Hypothalamus (tissue), 51 donors: ENCODE measurements at places on chromosomes 1 and 21.

DNA sequence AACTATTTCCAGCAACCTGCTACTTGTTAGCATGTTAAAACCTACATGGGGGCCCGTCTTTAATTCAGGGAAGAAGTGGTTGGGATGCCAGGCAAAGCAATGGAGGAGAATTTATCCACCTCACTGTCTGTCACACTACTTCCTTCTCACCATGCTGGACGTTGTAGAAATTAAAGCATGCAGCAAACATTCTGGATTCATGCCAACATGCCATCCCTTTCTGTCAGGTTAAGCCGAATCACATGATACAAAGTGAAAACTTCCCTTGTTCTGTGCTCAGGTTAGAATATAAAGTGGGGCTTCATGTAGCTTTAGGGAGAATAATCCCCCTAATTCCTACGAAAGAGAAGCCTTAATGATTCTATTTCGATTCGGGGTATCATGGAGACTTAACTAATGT, 95.5 kb downstream of the ERG start:
- DNase-seq = no peak

- DNase-seq = no peak
These were observed 171.8 kb downstream of the TOMM20 start for GRCh38 chr1:234956821-234957329.

DNA sequence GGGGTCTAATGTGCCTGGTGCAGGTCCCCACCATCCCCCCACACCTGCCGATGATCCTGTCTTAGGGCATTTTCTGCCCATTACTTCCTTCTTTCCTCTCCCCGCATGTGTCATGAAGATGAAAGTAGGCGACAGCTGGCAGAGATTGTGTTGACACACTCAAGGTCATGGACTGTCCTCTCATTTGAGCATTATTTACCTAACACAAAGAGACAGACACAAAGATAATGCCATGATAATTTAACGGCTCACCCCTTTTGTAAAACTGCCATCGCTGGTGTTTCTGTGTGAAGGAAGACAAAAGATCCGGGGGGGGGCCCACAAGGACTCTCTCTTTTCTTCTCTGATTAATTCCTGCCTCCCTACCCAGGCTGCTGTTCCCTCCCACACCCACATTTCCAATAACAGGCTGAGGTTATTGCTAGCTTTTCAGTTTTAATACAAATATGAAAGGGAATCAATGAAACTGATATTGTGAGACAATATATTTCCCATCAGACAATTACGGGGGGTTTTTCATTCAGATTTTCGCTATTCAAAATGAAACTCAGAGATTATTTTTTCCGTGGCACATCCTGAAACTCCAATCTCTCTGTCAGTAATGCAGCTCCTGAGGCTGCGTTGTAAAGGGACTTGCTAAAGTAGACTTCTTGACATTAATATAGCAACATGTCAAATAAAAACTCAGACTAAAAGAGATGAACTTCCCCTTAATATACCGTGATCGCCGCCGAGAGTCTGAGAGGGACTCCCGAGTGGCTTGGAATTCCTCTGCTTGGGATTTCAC, 561.1 kb downstream of the NPHP4 start:
- no peak for DNase-seq

- DNase-seq = no peak
These were observed 50.7 kb downstream of the MAB21L3 start for GRCh38 chr1:116161877-116162390.
